ENCODE measurements at places on chromosomes 1 and 21.

GRCh38 chr1:205271277-205271676 is 43.5 kb downstream of the TMCC2 start:
- DNase-seq, result no peak

DNA sequence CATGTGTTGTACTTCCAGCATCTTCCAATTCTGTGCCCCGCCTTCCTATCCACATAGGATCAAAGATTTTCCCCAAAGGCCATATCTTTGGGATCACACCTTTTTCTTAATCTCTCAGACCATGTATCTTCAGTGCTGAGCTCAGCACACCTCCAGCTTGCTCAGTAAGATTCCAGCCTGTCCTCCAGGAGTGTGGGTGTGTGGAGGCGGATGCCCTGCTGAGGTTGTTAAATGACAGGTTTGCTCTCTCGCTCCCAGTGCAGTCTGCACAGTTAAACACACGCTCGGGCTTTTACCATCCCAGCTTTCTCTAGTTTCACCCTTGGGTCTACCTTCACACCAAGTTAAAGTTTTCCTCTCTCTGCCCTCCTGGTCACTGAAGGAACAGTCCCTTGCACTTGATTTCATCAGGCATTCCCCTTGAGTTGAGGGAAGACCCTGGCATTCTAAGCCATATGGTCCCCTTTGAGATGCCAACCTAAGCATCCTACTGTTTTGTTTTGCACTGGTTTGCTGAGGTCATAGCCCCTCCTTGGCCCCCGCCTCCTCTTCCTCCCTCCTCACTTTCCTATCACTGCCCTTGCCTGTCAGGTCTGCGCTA is 13.7 kb downstream of the MYOG start:
- no peak for DNase-seq

GRCh38 chr1:86478416-86479156 is 9.9 kb downstream of the CLCA1 start:
- DNase-seq, result no peak

- DNase-seq, result no peak
These were observed 98.5 kb downstream of the DISC1 start for GRCh38 chr1:231724876-231725647.

DNA sequence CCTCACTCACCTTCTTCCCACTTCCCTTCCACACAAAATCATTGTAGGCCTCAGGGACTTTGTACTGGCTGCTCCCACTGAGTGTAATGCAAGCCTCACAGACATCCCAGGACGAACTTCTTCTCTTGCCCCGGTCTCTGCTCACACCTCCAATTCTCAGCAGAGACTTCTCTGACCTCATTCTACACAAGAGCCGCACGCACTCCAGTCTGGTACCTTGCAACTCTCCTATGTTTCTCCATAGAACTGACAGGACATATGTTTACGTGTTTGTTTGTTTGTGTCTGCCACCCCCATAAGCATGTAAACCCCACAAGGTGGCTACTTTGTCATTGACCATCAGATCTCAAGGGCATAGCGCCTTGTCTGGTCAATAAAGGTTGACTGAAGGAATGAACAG is 350.8 kb downstream of the AJAP1 start:
- no peak for DNase-seq

DNA sequence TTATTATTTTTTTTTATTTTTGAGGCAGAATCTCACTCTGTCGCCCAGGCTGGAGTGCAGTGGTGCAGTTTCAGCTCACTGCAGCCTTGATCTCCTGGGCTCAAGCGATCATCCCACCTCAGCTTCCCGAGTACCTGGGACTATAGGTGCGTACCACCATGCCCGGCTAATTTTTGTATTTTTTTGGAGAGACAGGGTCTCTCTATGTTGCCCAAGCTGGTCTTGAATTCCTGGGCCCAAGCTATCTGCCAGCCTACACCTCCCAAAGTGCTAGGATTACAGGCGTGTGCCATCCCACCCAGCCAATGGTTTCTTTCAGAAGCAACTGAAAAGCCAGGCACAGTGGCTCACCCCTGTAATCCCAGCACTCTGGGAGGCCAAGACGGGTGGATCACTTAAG is 2.3 kb downstream of the KRTCAP2 start:
- DNase-seq, result no peak

- no peak for DNase-seq
These were observed 8.5 kb downstream of the CD84 start for GRCh38 chr1:160570840-160571239.

DNA sequence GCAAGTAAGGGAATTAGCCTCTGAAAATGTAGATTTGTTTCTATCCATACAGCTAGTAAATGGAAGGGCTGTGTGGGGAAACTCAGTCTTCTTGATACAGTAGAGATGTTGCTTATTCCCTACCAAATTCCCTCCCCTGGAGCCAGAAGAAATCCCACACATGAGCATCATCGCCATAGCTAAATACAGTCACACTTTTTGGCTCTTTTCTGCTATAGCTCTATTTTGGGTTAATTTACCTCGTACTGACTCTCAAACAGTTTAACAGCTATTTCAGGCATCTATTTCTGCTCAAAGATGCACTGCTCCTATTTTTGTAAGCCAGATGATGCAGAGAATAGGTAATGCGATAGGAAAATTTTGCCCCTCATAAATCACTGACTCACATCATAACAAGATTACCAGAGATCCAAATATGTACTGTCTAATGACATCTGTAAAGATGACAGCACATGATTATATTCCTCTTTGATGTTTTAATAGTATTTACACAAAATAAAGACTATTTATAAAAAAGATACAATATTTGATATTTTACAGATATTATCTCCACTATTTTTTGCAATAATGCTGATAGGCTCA is 58.6 kb downstream of the XCL1 start:
- DNase-seq, result no peak

GRCh38 chr1:225899044-225899925 is 10.3 kb upstream of the LEFTY1 start:
- no peak for DNase-seq
